ENCODE measurements at places on chromosomes 6 and 20.
A peak's percentile ranks its signal among the peaks of the same experiment; 100 is the strongest.

DNA sequence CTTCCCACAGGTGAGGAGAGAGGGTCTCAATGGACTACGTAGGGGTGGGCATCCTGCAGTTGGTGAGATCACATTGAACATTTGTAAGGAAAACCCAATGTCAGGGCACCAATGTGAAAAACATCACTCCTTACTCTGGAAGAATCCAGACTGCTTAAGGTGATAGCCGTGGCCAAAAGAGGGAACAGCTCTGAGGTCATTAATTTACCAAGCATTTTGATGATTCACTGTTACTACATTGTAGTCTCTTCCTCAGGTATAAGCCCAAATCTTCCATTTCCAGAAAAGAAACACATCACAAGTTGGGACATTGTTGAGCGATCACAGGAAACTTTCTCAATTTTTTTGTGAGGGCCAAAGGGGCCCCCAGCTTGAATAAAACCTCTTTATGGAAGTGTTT is 61.1 kb upstream of the SPTLC3 start:
- no peak for DNase-seq

DNA sequence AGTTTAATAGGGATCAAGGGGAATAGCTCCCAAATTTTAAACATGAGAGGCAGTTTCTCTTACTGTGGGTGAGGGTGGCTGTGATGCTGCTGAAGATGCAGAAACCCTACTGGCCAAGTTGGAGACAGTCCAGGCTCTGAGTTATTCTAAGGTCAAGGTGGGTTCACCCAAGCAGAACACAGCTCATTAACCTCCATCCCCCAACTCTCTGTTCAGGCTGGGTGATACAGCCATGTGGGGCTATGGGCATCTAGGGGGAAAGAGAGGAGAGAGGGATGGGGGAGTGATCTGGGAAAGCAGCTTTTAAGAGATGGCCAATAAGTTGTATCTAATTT is 18.9 kb upstream of the TRAM2 start:
- DNase-seq = no peak

DNA sequence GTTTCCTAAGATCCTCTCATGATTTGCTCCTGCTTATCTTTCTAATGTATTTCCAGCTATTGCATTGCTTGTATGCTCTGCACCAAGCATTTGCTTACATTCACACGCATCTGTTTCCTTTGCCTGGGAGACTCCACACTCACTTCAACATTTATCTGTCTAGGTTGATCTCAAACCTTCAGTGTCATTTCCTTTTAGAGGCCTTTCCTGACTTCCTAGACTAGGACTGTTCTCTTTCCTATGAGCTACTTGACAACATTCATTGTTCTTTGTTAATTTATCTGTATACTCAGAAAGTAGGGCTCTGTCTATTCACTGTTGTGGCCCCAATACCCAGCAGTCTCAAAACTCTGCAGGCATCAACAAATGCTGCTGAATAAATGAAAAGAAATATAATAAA is 84.4 kb downstream of the WASF1 start:
- DNase-seq = no peak

DNA sequence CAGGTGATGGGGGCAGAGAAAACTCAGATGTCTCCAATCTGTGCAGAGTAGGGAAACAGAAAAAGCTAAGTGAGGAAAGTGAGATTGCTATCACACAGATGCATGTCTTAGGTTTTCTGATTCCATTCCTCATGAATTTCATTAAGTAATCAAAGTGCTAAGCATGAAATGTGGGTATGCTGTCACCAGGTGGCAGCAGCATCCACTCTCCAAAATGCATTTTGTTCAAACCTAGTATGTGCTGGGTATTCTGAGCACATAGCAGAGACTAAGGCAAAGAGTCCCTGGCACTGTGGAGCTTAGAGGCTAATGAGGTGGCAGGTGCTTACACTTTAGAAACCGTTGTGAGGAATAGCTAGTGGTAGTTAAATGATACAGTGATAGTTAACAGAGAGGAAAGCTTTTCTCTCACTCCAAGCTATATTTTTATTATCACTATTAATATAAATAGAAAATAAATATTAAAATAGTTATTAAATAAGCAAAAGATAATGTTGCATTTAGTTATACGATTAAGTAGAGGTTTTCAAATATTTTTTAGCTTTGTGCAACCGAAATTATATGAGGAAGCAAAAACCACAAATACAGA is 179.5 kb downstream of the CDH26 start:
- DNase-seq = no peak

- DNase-seq = no peak
These were observed 314.2 kb downstream of the CDC5L start for GRCh38 chr6:44701637-44702101.

DNA sequence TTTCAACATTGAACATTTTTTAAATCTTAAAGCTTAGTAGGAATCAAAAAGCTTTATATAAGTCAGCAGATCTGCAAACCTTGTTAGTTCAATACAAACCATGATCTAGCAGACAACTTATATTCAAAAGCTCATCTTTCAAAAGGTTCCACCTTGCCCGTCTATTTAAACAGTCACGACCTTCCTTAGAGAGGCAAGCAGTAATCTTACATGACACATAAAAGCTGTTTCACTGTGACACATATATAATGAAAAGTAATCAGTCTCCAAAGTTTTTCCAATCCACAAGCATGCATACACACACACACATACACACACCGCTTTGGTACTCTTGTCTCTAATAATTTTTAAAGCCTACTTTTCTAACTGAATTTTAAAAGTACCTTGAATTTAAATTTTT is 12.9 kb downstream of the SOD2 start:
- DNase-seq = no peak

- no peak for DNase-seq
These were observed 27.1 kb downstream of the PARD6B start for GRCh38 chr20:50758469-50758868.

DNA sequence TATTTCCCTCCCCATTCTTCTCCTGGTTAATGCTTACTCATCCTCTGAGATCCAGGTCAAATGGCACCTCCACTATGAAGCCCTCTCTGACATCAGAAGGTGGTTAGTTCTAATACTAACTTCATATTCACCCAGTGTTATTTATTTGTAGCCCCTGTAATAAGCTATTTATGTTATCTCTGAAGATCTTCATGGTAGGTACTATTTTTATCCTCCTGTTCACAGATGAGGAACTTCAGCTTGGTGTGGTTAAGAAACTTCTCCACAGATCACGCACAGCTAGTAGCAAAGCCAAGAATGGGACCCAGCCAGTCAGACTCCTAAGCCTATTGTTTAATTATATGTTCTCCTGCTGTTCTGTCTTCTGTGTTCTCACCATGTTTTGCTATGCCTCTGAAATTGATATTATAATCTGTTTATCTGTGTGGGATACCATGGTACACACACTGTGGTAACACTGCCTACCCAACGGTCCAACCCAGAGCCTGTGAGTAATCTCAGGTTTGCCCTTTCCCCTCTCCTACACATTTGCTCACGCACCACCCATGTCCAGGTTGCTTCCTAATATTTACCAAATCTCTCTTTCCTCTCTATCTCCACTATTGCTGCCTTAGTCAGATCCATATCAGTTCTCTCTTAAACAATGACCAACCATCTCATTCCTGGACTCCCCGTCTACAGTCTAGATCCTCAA is 98.4 kb downstream of the IPCEF1 start:
- DNase-seq = no peak

DNA sequence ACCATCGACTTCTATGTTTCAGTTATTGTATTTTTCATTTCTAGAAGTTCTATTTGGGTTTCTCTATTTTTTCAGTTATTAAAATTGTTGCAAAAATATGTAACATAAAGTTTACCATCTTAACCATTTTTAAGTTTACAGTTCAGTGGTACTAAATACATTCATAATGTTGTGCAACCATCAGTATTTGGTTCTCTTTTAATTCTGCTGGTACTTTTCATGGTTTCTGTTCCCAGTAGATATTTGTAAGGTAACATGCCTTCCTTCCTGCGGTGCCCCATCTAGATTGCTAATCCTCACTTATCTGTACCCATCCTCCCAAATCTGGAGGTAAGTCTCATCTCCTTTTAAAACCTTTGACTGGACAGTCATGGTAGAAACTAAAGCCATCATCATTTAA is 47.9 kb downstream of the TGM2 start:
- DNase-seq = no peak

DNA sequence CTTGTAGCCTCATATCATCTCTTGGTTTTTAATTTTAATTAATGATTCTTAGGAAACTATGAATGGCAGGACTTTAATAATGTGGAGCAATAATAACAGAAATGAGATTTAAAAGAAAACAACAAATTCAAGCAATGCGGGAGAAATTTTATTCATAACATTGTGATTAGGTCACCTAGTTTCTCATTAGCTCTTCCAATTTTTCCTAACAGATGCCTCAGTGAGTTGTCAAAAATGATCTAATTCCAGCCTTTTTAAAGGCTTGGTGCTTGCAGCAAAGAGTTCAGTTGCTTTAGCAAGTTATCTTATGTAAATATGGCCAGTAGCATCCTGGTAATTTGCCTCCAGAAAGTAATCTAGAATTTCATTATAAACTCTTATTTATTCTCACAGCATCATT is 20.4 kb downstream of the PDE7B start:
- no peak for DNase-seq

DNA sequence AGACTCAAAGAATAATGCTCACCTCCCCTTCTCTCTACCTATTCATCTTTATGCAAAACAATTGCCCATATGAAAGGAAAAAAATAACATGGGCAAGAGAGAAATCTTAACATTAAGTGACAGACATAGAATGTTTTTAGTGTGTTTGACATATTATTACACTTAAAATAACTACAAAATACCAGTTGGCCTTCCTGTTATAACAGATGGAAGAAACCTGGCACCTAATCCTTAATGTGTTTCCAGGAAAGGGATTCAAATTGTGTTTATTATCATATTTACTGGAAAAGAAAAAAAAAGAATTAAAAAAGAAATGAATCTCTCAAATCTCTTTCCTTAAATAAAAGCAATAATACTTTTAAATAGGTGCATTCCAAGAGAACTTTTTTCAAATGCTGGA is 158.6 kb downstream of the LAMP5 start:
- DNase-seq = no peak

DNA sequence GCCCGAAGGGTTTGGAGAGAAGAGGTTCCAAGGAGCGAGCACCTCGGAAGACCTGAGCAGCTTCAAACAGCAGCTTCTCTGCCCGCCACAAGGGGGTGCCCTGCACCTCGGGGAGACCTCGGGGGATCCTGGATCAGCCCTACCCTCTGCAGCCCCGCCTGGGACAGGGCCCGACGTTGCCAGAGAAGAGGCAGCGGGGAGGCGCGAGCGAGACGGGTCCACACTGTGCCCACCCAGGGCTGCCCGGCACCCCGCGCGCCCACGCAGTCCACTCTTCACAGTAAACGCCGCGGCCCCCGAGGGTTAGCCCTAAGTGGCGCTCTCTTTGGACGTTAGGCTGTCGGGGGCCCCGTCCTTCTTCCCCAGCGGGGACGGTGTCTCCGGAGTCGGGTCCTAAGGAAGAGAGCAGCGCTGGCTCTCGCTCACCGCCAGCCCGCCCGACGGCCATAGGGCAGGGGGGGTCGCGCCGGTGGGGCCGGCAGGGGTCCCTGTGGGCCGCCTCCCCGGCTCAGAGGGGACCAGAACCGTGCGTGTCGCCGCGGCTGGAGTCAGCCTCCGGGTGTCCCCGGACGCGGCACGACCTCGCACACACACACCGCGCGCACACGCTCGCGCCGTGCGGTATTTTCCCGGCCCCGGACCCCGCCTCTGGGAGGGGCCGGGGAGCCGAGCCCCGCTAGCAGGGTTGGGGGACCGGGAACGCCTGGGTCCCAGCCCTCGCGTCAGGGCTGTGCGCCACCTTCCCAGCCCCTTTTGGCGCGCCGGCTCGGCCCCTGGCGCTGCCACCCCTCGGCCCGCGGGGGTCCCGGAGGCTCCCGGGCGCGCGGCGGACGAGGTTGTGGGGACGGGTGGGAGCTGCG is 929 bp downstream of the CDH22 start:
- DNase-seq = peak; percentile 62

DNA sequence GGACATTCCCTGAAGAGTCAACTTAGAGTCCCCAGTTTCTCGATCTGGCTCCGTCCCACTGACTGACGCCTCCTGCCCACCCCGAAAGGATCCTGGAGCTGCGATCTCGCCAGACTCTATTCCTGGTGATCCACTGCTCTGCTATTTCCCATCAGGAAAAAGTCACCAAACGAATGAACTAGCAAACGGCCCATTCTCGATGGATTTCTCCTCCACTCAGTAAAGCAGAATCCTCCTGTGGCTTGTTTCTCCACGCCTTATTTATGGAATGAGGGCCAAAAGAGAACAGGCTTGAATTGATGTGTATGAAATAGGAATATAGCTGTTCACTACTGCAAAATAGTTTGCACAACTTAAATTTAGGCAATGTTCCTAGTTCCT is 5.4 kb downstream of the NKX2-4 start:
- DNase-seq = no peak

DNA sequence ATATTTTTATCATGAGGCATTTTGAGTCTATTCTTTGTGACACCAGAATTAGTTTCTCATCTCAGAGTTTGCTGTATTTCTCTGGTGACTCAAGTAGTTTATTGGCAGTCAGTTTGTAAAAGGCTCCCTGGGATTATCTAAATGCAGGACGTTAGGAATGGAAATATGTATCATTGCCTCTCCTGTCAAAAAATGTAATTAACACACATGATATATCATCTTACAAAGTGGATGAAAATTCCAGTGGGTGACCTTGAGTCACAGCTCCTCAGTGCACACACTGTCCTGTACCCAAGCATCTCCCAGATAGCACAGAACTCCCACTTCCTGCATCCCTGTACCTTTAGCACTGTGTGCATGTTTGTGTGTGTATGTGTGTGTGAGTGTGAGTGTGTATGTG is 258.6 kb downstream of the LAMA2 start:
- no peak for DNase-seq

GRCh38 chr6:142350309-142350708 is 48.5 kb downstream of the ADGRG6 start:
- DNase-seq = no peak

- DNase-seq = no peak
These were observed 57.8 kb upstream of the TAGAP start for GRCh38 chr6:159102373-159103160.

- no peak for DNase-seq
These were observed 5.5 kb downstream of the ADRM1 start for GRCh38 chr20:62308102-62308822.

GRCh38 chr6:5442319-5442718 is 181.0 kb downstream of the FARS2 start:
- no peak for DNase-seq
